ENCODE measurements at places on chromosomes 1 and 21.

DNA sequence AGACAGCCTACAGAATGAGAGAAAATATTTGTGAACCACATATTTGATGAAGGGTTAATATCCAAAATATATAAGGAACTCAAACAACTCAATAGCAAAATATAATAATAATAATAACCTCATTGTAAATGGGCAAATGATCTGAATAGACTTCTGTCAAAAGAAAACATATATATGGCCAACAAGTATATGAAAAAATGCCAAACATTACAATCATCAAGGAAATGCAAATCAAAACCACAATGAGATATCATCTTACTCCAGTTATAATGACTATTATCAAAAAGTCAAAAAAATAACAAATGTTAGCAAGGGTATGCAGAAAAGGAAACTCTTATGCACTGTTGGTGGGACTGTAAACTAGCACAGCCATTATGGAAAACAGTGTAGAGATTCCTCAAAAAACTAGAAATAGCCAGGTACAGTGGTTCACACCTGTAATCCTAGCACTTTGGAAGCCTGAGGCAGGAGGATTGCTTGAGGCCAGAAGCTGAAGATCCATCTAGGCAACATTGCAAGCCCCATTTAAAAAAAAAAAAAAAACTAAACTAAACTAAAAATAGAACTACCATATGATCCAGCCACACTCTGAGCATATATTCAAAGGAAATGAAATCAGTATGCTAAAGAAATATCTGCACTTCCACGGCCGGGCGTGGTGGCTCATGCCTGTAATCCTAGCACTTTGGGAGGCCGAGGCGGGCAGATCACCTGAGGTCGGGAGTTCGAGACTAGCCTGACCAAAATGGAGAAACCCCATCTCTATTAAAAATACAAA is 17.3 kb upstream of the TRIM67 start:
- no peak for DNase-seq

DNA sequence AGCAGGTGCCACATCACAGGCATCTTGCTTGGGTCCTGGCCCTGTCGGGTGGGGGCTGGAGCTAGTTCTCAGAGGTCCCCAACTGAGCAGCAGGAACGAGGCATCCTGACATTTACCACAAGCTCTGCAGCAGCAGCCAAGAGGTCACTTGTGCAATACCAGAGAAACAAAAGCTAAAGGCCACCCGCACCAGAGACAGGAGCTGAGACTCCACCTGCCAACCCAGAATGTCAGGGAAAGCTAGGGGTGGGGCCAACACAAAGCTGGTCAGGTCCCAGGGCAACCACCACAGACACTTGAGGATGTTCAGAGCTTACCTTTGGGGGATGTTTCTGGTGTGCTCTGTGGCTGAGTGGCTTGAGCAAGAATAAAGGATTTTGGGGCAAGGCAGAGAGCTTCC is 13.6 kb upstream of the SYT6 start:
- no peak for DNase-seq

GRCh38 chr1:172120381-172120780 is 279.1 kb downstream of the DNM3 start:
- DNase-seq, result no peak

GRCh38 chr1:11337580-11338073 is 64.6 kb downstream of the UBIAD1 start:
- DNase-seq, result peak; percentile 54

- DNase-seq, result no peak
Observed at GRCh38 chr1:161999301-162000052, 24.2 kb downstream of the OLFML2B start.

- no peak for DNase-seq
Observed at GRCh38 chr1:77385551-77385950, 103.7 kb downstream of the AK5 start.

GRCh38 chr1:14390816-14391215 is 207.7 kb upstream of the KAZN start:
- no peak for DNase-seq

GRCh38 chr1:223774134-223774814 is 61.9 kb downstream of the CAPN2 start:
- DNase-seq, result no peak

DNA sequence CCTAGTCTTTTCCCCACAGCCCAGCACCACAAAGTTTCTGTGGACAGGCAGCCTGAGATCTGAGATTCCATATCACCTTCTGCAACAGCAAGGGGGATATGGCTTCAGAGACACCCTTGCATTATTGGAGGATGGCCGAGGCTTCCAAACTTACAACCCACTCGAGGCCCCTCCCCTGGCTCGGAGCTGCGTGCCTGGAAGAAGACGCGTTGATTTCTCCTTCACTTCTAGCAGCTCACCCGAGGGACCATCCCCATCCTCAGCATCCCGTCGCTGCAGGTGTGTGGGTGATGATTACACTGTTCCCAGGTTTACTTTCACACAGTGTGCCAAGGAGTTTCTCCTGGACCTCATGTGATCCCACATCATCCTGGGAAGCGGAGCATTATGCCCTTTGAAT is 277.9 kb downstream of the MATN1 start:
- DNase-seq, result no peak

DNA sequence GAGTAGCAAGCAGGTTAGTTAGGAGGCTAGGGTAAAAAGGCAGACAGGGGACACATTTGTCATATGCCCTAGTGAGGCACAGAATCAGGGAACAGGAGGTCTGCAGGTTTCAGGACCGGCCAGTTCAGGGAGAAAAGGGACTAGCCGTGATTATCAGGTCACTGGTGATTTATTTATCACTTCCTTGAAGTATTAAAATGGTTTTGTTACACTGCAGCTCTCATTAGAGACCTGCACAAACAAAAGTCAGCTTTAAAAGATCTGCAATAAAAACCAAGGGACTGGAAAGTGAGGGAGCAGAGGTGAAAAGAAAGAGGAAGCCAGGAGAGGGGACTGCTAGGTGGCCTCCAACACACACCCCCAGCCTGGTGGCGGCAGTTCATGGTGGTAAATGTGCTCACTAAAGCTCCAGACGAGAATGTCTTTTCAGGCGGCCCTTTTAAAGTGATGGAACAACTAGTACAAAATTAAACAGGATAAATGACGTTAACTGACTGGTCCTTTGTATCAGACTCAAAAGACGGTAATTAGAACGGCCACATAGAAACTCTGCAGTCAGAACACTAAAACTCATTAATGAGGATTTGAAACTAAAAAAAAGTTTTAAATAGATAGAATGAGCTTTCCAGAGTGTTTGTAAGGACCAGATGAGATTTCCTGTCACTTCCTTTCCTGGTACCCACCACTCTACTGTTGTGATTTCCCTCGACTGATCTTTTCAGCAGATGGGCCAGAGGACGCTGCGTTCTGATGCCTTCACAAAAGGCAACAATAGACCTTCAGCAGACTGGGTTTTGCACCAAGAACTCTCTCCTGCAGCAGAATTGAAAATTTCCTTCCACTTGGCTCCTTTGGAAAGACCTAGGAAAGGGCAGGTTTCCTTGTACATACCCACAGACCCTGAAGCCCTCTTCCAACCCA is 136.8 kb downstream of the NTPCR start:
- DNase-seq, result no peak

DNA sequence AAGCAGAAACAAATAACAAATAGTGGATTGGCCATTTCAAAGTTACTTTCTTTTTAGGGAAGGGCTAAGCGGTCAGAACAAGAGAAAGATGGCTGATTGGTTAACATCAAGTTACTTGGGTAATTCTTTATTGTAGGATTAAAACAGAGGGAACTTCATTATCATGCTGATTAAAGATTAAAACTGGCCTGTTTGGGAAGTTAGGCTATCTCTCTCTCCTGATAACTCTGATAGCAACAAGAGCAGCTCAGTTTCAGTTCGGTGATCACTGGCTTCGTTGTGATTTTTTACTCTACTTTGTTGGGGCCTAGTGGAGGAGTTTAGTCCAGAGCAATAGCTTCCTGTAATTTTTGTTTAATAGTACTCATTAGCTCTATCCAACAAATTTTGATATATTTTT is 20.5 kb upstream of the COP1 start:
- DNase-seq, result no peak

- DNase-seq, result no peak
Observed at GRCh38 chr1:94883691-94884090, 43.2 kb downstream of the CNN3 start.

DNA sequence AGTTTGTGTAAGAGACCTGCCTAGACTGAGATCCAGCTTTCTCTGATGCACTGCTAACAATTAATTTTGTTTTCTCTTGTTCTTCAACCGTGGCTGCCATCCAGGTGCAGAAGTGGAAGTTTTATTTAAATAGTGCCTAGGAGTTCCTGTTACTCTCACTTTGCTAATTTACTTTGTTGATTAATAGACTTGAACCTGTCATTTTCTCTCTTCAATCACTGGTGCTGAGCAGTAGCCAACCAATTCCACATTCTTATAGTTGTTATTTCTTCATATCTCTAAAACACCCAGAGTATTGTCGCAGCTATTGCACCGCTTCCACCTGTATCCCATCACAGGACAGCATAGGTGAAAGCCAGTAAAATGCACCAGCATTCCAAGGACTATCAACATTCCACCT is 157.2 kb downstream of the PDE4B start:
- no peak for DNase-seq

DNA sequence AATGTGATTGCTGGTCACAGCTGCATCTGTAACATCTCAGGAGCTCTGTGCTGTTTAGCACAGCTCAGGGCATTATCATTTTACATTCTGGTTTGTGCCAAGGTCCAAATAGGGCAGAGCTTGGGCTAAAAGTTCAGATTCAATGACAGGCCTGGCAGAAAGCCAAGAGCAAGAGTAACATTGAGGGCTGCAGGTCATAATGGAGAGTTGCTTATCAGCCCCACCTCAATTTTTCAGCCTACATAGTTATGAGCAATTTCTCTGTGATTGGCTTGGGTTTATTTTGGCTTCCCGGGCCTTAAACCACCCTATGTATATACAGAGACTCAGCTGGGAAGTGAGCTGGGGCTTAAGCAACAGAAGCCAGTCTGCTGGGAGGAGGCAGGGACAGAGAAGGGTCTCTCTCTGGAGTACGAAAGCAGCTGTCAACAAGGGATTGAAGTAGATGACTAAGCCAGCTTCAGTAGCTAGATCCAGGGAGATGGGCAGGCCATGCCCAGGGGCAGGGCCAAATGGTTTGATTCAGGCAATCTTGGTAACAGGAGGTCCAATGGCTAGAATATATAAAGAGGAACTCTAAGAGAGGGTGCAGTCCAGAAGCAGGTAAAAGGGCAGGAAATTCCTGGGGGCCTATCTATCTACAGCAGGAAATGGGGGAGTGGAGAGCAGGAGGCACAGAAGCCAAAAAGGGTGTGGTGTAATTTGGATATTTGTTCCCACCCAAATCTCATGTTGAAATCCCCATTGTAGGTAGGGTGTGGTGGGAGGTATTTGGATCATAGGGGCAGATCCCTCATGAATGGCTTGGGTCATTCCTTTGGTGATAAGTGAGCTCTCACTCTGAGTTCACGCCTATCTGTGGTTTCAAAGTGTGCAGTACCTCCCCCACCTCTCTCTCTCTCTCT is 49.0 kb downstream of the BRINP2 start:
- no peak for DNase-seq

GRCh38 chr1:60949154-60949825 is 133.1 kb upstream of the NFIA start:
- DNase-seq, result no peak

- DNase-seq, result no peak
Observed at GRCh38 chr1:156104861-156105832, 9.4 kb upstream of the LMNA start.

DNA sequence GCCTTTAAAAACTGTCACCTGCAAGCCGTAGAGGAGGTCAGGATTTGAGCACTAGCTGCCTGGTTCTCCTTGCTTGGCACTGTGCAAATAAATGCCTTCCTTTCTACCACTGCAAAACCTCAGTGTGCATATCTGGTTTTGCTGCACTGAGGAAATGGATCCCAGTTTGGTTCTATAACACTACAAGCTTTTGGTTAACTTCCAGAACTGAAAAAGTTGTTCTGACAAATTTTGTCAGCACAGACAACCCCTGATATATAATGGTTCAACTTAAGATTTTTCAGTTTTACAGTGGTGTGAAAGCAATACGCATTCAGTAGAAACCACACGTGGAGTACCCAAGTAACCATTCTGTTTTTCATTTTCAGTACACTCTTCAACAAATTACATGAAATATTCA is 29.8 kb upstream of the GALNT2 start:
- DNase-seq, result no peak

- DNase-seq, result no peak
Observed at GRCh38 chr1:214537219-214537618, 14.2 kb downstream of the PTPN14 start.

- no peak for DNase-seq
Observed at GRCh38 chr1:181514298-181515290, 31.3 kb downstream of the CACNA1E start.

DNA sequence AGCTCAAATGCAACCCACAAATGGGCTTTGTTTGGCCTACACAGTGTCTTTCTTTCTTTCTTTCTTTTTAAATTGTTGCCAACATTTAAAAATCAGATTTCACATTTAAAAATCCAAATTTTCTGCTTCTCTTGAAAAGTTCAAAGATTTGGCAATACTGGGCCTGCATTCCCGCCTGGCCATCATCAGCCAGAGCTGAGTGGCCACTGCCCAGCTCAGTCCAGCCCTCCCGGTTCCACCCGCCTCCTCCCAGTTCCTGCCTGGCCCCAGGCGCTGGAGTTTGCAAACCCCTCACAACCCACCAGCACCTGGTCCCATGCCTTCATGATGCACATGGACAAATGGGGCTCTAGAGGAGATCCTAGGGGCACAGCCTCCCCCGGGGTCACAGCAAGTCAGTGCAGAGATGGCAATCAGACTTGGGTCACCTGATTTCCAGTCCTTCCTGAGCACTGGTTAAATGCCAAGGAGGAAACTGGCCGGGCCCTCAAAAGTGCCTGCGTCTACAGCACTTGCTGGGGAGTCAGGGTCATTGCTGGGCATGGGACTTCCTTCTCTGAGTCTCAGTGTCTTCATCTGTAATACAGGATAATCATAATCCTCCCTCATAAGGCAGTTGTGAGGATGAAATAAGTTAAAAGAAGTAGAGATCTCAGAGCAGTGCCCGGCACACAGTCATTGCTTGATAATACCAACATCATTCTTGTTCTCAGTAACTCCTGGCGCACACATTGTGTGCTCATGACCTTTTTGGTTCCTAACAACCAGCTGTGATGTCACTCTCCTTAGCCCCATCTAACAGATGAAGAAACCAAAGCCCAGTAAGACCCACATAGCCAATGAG is 41.0 kb upstream of the LAPTM5 start:
- no peak for DNase-seq

DNA sequence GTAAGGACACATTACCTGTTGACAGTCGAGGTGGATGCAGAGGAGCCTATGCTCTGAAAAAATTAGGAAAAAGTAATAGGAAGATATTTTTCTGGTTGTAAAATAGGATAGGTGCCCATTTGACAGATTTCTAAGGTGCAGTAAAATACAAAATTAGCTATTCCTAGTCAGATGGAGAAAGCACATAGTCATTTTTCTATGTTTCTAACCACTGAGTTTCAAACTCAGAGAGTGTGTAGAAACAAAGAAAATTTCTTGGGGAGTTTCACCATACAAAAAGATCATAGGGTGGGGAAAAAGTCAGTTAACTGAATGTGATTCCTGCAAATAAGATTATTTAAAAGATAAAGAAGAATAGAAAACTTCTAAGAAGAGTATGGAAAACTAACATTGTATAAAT is 666.9 kb downstream of the KCNT2 start:
- DNase-seq, result no peak

All from activated CD4-positive, alpha-beta T cell treated with anti-CD3 and anti-CD28 coated beads for 24 hours (primary cell).